Activated CD4-positive, alpha-beta T cell treated with anti-CD3 and anti-CD28 coated beads, Interleukin-2, amount 10 ng/mL, durations not matched to agents 24 days and 14 days (primary cell): ENCODE measurements at places on chromosomes 3 and 15. TPM values are rescaled to one million over a fixed set of nuclear protein-coding genes. Genes with fewer than 3 reads are reported as not detected.
A peak's percentile ranks its signal among the peaks of the same experiment; 100 is the strongest.

HRH1 gene
- 0.42 and 0.52 TPM in 2 replicates for total RNA-seq

CCR3 gene
- total RNA-seq = not detected in 2 replicates

JMJD7 gene
- 18.3 and 20.1 TPM in 2 replicates for total RNA-seq

DNA sequence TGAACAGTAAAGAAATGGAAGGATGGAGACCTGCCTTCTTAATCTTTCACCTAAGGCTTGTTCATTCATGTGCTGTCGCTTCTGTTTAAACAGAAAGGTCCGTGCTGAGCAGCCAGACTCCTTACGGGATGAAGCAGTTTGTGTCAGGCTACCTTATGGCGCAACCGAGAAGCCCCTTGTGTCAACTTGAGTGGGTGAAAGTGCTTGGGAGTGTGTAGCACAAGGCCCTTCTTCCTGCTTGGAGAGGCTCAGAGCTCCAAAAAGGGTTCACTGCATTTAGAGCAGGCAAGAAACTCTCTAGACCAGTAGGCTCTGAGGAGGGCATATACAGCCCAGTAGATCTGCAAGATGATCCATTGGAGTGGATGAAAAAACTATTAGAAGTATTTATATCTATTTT is 16.0 kb downstream of the CAPN3 start:
- no peak overlapping the region for H3K27ac ChIP-seq
- H3K4me1 ChIP-seq = no peaks in the 10 kb centered on the region
- no peak overlapping the region for H3K4me3 ChIP-seq
- H3K27me3 ChIP-seq = peaks cover 2% of the 10 kb centered on the region
- H3K36me3 ChIP-seq = no peaks in the 10 kb centered on the region

GRCh38 chr3:136604961-136605360 is 147.2 kb downstream of the STAG1 start:
- no peak overlapping the region for H3K27ac ChIP-seq
- H3K36me3 ChIP-seq = peaks cover 27% of the 10 kb centered on the region
- peaks cover 9% of the 10 kb centered on the region for H3K4me1 ChIP-seq

DNA sequence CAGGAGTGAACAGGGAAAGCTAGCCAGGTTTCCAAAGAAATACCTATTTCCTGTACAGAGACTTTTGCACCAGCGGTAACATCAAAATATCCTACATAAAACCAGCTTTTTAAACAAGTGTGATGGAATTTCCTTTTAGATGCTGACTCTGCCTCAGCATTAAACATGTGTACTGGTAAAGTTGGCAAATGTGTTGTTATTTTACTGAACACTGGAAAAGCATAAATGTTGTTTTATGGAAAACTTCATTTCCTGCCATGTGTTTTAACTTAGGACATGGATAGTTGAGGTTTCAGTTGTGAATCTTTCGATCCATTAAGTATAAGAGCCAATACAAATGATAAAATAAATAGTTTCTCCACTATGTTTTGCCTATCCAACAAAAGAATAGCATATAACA is 15.7 kb downstream of the OXNAD1 start:
- peaks cover 24% of the 10 kb centered on the region for H3K36me3 ChIP-seq
- no peak overlapping the region for H3K27ac ChIP-seq
- H3K27me3 ChIP-seq = no peaks in the 10 kb centered on the region

DNA sequence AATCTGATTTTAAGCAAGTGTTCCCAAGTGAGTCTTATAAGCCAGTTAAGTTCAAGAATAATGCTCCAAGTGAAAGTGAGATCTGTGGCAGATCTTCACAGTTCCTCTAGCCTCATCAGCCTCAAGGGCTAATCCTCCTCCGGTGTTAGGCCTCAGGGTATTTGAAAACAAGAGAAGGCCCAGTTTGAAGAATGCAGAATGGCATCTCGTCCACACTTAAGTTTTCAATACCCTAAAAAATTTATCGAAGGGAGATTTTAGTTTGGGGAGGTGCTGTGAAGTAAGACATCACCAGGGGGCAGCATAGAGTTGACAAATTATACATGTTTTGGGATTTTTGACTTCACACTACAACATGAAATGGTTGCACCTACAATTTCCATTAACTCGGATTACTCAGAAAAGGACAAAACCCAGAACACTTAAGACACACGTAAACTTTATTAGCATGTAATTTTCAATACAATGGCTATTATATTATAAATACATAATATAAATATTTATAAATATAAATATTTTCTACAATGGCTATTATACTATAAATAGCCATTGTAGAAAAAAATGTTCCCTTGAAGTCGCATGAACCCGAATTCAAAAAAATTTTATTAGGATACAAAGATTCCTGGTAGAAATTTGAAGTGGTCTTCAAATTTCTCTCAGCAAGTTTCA is 2.3 kb upstream of the TMEM266 start:
- no peaks in the 10 kb centered on the region for H3K36me3 ChIP-seq
- peaks cover 11% of the 10 kb centered on the region for H3K4me1 ChIP-seq
- DNase-seq = peak; percentile 82
- H3K27ac ChIP-seq = no peak overlapping the region
- H3K4me3 ChIP-seq = no peak overlapping the region
- peaks cover 55% of the 10 kb centered on the region for H3K27me3 ChIP-seq

DNA sequence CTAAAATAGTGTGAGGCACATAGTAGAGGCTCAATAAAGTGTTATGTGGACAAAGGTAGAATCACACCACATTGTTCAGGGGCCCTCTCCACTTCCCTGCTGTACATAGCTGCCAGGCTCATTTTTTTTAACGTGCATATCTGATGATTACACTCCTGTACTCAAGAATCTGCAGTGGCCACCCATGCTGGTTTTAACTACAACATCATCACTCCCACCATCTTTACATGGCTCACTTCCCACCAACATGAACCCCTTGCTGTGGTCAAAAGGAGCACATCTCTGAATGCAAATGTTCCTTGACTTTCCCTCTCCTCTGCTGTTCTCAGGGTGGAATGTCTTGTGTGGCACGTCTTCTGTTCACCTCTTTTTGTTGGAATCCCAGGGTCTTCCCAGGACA is 76.7 kb downstream of the FEM1B start:
- peaks cover 27% of the 10 kb centered on the region for H3K4me1 ChIP-seq
- peaks cover 6% of the 10 kb centered on the region for H3K36me3 ChIP-seq
- H3K27me3 ChIP-seq = no peaks in the 10 kb centered on the region
- H3K4me3 ChIP-seq = no peak overlapping the region
- no peak overlapping the region for H3K27ac ChIP-seq
- no peak for DNase-seq

- H3K36me3 ChIP-seq = no peaks in the 10 kb centered on the region
- no peaks in the 10 kb centered on the region for H3K27me3 ChIP-seq
Observed at GRCh38 chr15:31262143-31262530, 64.5 kb upstream of the KLF13 start.

DNA sequence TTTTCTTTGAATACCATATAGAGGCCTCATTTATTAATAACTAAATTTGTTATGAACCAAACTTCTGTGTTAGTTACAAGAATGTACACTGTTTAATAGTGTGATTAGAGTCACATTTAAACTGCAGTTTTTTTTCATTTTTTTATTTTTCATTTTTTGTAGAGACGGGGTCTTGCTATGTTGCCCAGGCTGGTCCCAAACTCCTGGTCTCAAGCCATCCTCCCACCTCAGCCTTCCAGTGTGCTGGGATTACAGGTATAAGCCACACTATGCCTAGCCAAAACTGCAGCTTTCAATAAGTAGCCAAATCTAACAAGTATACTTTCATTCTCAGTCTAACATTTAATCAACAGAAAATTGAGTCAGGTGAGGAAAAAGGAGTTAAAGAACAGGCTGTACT is 10.2 kb upstream of the ATP11B start:
- no peak for DNase-seq
- H3K36me3 ChIP-seq = no peaks in the 10 kb centered on the region
- peaks cover 3% of the 10 kb centered on the region for H3K4me1 ChIP-seq
- H3K27me3 ChIP-seq = peaks cover 7% of the 10 kb centered on the region
- H3K27ac ChIP-seq = no peak overlapping the region
- H3K4me3 ChIP-seq = no peak overlapping the region

DNA sequence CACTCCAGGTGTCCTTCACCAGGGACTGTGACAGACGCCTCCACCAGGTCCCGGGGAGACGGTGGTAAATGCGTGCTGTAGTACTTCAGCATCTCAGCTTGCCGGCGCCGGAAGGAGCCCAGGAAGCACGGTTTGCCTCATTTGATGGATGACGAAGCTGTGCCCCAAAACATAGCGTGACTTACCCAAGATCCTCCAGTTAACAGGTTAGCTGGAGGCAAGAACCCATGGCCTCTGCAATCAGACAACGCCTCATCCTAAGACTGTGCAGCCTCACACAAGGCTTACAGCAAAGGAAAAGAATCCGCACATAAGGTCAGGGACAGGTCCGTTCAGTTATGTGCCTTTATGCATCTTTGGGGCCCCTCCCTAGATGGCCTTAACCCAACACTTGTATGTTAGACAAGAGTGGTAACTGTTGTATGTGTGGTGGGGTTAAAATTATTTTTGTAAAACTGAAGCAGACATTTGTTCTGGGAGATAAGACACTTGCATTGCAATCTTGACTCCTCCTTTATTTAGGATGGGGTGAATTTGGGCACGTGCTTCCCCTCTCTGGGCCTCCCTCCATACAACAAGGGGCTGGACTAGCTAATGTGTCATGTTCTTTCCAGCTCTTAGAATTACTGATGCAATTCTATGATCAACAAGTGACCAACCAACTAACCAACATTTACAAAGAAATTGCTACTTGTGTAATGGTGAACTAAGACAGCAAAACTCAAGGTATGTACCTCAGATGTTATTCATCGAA is 39.4 kb downstream of the VGLL4 start:
- H3K4me1 ChIP-seq = peaks cover 26% of the 10 kb centered on the region
- DNase-seq = no peak
- H3K36me3 ChIP-seq = peaks cover 41% of the 10 kb centered on the region
- no peak overlapping the region for H3K4me3 ChIP-seq
- no peaks in the 10 kb centered on the region for H3K27me3 ChIP-seq
- H3K27ac ChIP-seq = no peak overlapping the region

DNA sequence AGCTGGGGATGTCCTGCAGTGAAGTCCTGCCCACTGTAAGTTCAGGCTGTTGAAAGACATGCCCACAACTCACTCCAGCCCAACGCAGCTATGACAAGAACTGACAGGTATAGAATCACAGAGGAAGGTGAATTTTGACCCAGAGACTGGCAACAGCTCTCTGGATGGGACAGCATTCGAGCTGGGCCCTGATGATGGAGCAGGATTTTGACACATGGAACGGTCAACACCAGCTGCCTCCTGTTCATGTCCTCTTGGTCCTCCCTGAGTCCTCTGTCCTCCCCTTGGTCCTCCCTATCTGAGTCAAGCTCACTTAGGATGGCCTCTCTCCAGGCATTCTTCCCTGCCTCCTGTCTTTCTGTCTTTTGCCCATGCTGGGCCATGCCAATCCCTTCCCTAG is 15.2 kb upstream of the ACAN start:
- no peak overlapping the region for H3K27ac ChIP-seq
- H3K36me3 ChIP-seq = no peaks in the 10 kb centered on the region

GRCh38 chr3:63390710-63391230 is 112.7 kb downstream of the SYNPR start:
- H3K27ac ChIP-seq = no peak overlapping the region
- H3K27me3 ChIP-seq = no peaks in the 10 kb centered on the region
- no peaks in the 10 kb centered on the region for H3K4me1 ChIP-seq
- no peak overlapping the region for H3K4me3 ChIP-seq
- H3K36me3 ChIP-seq = no peaks in the 10 kb centered on the region

GRCh38 chr3:41274944-41275668 is 75.8 kb downstream of the CTNNB1 start:
- H3K27ac ChIP-seq = no peak overlapping the region
- H3K4me3 ChIP-seq = no peak overlapping the region
- no peak for DNase-seq
- peaks cover 3% of the 10 kb centered on the region for H3K27me3 ChIP-seq

DNA sequence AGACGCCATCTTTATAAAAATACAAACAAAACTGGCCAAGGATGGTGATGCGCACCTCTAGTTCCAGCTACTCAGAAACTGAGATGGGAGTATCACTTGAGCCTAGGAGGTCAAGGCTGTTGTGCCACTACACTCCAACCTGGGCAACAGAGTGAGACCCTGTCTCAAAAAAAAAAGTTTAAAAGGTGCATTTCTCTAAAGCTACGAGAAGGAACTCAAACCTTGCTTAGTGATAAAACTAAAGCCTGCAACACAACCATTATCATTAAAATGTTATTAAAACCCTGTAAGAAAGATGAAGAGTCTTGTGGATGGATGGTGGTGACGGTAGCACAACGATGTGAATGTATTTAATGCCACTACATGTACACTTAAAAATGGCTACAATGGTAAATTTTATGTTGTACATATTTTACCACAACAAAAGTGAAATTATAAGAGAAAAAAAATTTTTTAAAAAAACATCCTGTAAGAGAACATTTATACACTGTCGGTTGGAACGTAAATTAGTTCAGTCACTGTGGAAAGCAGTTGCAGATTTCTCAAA is 3.1 kb downstream of the PLD1 start:
- peaks cover 10% of the 10 kb centered on the region for H3K4me1 ChIP-seq
- H3K36me3 ChIP-seq = no peaks in the 10 kb centered on the region
- no peak overlapping the region for H3K4me3 ChIP-seq
- H3K27ac ChIP-seq = no peak overlapping the region

DNA sequence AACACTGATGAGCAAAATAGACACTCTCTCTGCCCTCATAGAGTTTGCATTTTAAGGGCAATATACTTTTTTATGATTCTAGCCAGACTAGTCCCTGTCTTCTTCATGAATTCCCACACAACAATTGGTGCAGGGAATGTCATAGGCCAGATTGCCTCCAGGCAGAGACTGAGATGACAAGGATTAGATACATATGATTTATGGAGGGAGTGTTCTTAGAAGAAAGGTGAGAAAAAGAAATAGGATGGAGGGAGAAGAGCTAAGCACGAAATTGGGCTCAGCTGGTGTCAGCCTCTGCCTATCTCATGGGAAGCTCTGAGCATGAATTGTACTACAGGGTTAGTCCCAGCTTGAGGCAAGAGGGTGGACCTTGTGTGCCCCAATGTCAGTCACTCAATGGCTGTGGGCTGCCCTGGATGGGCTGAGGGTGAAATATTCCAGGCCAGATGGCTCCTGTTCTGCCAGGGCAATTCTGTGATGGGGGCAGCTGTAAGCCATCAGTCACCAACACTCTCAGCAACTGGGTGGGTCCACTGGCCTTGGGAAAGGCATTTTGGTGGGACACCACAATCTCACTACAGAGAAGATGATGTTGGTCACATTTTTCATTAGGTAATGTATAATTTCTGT is 31.1 kb downstream of the EIF1B start:
- no peak for DNase-seq
- peaks cover 4% of the 10 kb centered on the region for H3K4me1 ChIP-seq
- peaks cover 7% of the 10 kb centered on the region for H3K27me3 ChIP-seq
- no peak overlapping the region for H3K4me3 ChIP-seq
- no peak overlapping the region for H3K27ac ChIP-seq
